ENCODE measurements at places on chromosomes 1 and 21.

GRCh38 chr21:17978895-17979294 lies 159.7 kb upstream of the C21orf91 start:
- no peaks in the 10 kb centered on the region for H3K36me3 ChIP-seq
- no peak overlapping the region for H3K27ac ChIP-seq
- no peak overlapping the region for H3K4me3 ChIP-seq
- no peaks in the 10 kb centered on the region for H3K27me3 ChIP-seq

GRCh38 chr1:208069908-208070307 lies 159.0 kb upstream of the CD34 start:
- no peak overlapping the region for H3K27ac ChIP-seq
- no peaks in the 10 kb centered on the region for H3K4me1 ChIP-seq
- no peak for DNase-seq

DNA sequence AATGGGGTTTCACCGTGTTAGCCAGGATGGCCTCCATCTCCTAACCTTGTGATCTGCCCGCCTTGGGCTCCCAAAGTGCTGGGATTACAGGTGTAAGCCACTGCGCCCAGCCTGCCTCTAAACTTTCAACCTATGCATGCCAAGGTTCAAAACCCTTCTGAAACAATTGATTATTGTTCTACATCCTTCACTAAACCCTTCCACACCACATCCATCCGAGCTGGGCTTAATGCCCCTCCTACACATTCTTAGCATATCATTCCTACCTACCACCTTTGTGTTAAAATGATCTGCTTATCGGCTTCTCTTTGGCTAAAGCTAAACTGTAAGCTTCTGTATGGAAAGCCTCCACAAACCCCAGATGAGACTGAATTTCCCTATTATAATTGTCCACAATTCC lies 40.8 kb upstream of the DOCK7 start:
- H3K4me1 ChIP-seq: 0 out of 2 replicates have a peak, but pooled peaks cover 4% of the 10 kb centered on the region
- no peaks in the 10 kb centered on the region for H3K36me3 ChIP-seq
- DNase-seq: no peak
- H3K4me3 ChIP-seq: no peak overlapping the region
- H3K27ac ChIP-seq: no peak overlapping the region

DNA sequence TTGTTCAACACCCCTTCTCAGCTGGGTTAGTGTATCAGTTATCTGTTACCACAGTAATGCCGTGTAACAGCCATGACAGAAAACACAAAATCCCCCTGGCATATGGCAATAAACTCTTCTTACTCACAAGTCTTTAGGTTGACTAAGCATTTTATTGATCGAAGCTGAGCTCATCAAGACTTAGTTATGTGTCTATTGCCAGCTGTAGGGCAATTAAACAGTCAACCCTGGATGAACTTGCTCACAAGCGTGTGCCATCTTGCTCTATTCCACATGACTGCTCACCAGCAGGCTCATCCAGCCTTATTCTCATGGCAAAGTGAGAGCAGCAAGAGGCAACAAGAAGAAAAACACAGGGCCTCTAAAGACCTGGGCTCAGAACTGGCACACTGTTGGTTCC lies 333.8 kb upstream of the PTBP2 start:
- H3K4me3 ChIP-seq: no peak overlapping the region
- no peak for DNase-seq
- H3K36me3 ChIP-seq: no peaks in the 10 kb centered on the region

- H3K36me3 ChIP-seq: no peaks in the 10 kb centered on the region
- H3K4me1 ChIP-seq: no peaks in the 10 kb centered on the region
- no peaks in the 10 kb centered on the region for H3K27me3 ChIP-seq
- no peak overlapping the region for H3K4me3 ChIP-seq
- no peak overlapping the region for H3K27ac ChIP-seq
Measured at GRCh38 chr1:182935716-182936115, 17.2 kb downstream of the SHCBP1L start.

- peak overlapping the region; percentile 44 for H3K4me3 ChIP-seq
- H3K4me1 ChIP-seq: peaks cover 73% of the 10 kb centered on the region
- peak; percentile 89 for DNase-seq
- no peaks in the 10 kb centered on the region for H3K36me3 ChIP-seq
- no peaks in the 10 kb centered on the region for H3K27me3 ChIP-seq
Measured at GRCh38 chr1:30756545-30757351, 826 bp downstream of the LAPTM5 start.

- H3K4me1 ChIP-seq: no peaks in the 10 kb centered on the region
- H3K36me3 ChIP-seq: no peaks in the 10 kb centered on the region
- no peak for DNase-seq
- H3K4me3 ChIP-seq: no peak overlapping the region
Measured at GRCh38 chr1:230016159-230016558, 50.9 kb upstream of the GALNT2 start.

GRCh38 chr1:221704306-221704705 lies 37.6 kb downstream of the DUSP10 start:
- H3K27me3 ChIP-seq: no peaks in the 10 kb centered on the region
- peaks cover 28% of the 10 kb centered on the region for H3K4me1 ChIP-seq
- peaks cover 24% of the 10 kb centered on the region for H3K36me3 ChIP-seq
- H3K27ac ChIP-seq: no peak overlapping the region
- DNase-seq: no peak
- H3K4me3 ChIP-seq: no peak overlapping the region

GRCh38 chr1:98884864-98885263 lies 119.8 kb downstream of the PLPPR5 start:
- H3K36me3 ChIP-seq: no peaks in the 10 kb centered on the region
- H3K27ac ChIP-seq: no peak overlapping the region
- DNase-seq: no peak

- no peak overlapping the region for H3K27ac ChIP-seq
- 0 out of 2 replicates have a peak, but pooled peaks cover 4% of the 10 kb centered on the region for H3K27me3 ChIP-seq
- no peak for DNase-seq
- no peaks in the 10 kb centered on the region for H3K36me3 ChIP-seq
- no peaks in the 10 kb centered on the region for H3K4me1 ChIP-seq
Measured at GRCh38 chr1:14478120-14478519, 120.4 kb upstream of the KAZN start.

DNA sequence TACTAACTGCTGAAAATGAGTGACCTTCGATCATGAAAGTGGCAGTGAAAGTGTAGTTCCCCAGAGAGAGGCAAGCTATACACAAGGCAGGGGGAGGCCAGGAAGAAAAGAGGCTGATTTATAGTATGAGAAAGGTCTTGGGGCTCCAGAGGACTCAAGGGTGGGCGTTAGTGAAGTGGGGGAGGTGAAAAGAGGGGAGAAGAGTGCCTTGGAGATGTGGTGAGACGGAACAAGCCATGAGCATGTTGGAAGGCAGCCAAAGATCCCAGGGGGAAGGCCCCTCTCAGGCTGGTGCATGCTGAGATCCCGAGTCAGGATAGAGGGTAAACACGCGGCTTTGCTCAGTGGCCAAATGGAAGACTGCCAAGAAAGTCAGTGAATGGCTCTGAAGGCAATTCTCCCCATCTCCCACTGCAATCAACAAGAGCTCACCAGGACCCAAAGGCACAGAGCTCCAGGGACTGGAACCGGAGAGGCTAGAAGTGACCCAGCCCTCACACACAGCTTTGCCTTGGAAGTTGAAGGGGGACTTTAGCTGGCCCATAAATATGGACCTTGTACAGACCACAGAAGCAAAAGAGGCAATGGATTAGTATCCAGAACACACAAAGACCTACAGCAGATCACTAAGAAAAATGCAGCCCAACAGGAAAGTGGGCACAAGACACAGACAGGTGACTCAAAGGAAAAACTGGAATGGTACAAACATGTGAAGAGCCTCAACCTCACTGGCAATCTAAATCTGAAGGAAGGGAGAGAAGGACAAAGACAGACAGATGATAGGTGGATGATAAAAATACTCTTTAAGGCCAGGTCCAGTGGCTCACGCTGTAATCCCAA lies 49.6 kb downstream of the HSF2BP start:
- peaks cover 52% of the 10 kb centered on the region for H3K4me1 ChIP-seq

- no peak for DNase-seq
- no peaks in the 10 kb centered on the region for H3K27me3 ChIP-seq
Measured at GRCh38 chr21:38181096-38181495, 75.7 kb upstream of the KCNJ15 start.

DNA sequence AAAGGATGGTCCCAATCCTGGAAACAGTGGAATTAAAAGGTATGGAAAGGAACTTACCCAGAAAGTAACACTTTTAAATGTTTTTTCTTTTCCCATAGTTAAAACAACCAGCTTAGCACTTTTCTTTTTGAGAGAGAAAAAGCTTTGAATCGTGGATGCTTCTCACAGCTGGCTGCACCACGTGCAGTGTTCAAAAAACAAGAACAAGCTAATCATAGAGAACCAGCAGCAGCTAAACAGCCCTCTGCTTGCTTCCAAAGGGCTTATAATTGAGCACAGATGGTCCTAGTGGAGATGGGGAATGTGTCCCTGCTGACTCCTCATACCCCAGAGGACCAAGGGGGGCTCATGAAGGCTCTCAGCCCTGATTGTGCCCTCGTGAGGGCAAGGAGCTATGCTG lies 26.4 kb downstream of the UTP25 start:
- H3K36me3 ChIP-seq: peaks cover 41% of the 10 kb centered on the region
- no peak for DNase-seq
- H3K4me3 ChIP-seq: no peak overlapping the region

DNA sequence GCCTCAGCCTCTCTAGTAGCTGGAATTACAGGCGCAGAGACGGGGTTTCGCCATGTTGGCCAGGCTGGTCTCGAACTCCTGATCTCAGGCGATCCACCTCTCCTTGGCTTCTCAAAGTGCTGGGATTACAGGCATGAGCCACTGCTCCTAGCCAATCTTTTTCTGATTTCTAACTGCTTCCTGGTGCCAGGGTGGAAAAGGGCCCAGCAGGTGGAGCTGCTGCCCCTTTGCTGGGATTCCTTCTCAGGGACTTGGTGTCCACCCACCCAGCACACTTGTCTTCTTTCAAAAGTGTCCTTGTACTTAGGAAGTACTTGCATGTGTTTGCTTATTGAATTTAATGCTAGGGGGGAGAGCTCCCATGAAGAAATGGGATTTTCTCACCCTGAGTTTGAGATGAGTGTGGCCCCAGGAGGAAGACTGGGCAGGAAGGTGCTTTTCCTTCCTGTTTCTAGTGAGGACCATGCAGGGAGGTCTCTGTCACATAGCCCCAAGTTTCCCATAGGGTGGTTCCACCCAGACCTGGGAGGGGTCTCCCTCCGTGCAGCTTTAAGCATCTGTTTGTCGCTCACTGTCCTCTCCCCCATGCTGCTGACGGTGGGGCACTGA lies 14.2 kb downstream of the UTP11 start:
- peak; percentile 66 for DNase-seq
- H3K27ac ChIP-seq: no peak overlapping the region
- H3K4me3 ChIP-seq: no peak overlapping the region
- peaks cover 40% of the 10 kb centered on the region for H3K4me1 ChIP-seq

- H3K4me1 ChIP-seq: no peaks in the 10 kb centered on the region
- no peaks in the 10 kb centered on the region for H3K27me3 ChIP-seq
- H3K27ac ChIP-seq: no peak overlapping the region
- no peak for DNase-seq
- peaks cover 65% of the 10 kb centered on the region for H3K36me3 ChIP-seq
Measured at GRCh38 chr1:2519029-2519685, 7.2 kb downstream of the PANK4 start.

DNA sequence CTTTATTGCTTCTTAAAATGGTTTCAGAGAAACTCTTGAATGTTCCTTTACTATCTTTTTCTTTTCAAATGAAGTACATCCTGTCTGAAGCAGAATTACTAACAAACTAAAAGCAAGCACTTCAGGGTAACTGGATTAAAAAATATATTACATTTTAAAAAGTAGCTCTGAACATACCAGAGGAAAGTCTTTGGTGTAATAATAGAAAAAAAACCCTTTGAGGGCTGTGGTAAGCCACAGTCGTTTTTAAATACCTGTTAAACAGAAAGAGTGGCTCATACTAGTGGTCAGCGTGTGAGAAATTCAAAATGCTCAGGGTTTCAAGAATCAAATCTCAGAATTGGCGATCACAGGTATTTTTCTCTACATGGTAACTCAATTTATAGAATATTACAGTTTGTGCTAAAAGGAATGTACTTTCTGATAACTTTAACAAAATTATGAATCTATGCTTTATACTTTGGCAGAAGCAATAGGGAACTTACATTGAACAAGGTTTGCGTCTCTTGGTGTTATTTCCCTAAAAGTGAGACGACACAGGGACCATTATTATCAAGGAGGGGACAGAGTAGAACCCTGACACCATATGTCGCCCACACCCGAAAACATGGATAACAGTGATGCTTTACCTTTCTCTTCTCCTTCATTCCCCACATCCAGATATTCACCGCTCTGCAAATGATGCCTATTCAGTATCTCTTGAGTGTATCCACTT lies 97.0 kb upstream of the DPH5 start:
- H3K27me3 ChIP-seq: no peaks in the 10 kb centered on the region
- no peak overlapping the region for H3K4me3 ChIP-seq
- DNase-seq: no peak
- H3K4me1 ChIP-seq: no peaks in the 10 kb centered on the region

DNA sequence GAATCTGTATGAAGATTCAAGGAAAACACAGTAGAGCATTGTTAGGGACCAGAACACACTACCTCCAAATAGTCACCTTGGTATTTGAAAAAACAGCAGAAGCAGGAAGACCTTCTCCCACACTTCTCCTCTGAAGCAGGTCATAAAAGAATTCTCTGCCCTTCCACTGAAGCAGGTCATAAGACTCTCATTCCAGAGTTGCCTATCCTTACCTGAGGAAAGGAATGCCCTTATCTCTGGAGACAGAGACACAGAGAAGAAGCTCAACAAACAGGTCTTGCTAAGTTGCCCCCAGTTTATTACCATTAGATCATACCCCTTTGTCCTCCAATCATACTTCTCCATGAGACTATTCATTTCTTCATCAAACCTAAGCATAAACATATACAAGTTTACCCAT lies 225.8 kb upstream of the TNR start:
- DNase-seq: no peak
- H3K4me3 ChIP-seq: no peak overlapping the region
- peaks cover 10% of the 10 kb centered on the region for H3K36me3 ChIP-seq
- no peaks in the 10 kb centered on the region for H3K27me3 ChIP-seq
- H3K4me1 ChIP-seq: no peaks in the 10 kb centered on the region

DNA sequence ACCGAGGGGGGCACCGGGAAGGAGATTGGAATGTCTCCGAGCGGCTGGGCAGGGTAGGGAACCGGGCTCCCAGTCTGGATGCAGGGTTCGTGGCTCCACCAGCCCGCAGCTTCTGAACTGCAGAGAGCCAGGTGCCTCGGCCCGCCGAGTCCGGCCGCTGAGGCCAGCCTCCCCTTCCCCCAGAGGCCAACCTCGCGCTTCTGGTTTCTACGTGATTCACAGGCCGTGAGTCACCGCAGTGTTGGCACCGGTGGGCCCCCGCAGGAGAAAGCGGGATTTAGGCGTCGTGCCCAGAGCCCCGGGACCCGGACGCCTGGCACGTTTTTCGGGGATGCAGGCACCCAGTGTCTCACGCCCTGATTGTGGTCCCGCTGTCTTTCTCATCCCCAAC lies 458 bp downstream of the CRABP2 start:
- H3K36me3 ChIP-seq: no peaks in the 10 kb centered on the region
- H3K27ac ChIP-seq: no peak overlapping the region
- peaks cover 18% of the 10 kb centered on the region for H3K27me3 ChIP-seq
- peaks cover 23% of the 10 kb centered on the region for H3K4me1 ChIP-seq

Data from SJCRH30 (cell line).